ENCODE measurements at places on chromosomes 1 and 21.

DNA sequence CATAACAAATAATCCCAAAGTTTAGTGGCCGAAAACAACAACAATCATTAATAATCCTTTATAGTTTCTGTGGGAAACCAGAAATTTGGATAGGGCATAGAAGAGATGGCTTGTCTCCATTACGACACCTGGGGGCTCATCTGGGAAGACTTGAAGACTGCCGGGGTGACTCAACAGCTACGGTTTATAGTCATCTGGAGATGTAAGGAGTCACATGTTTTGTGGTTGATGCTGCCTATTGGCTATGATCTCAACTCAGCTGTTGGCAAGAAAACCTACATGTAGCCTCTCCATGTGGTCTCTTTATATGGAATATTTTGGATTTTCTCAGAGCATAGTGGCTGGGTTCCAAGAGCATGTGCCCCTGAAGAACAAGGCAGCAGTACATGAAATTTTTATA, 29.3 kb upstream of the TSPAN2 start:
- DNase-seq = no peak

GRCh38 chr1:171484760-171485374, 463 bp upstream of the PRRC2C start:
- no peak for DNase-seq

DNA sequence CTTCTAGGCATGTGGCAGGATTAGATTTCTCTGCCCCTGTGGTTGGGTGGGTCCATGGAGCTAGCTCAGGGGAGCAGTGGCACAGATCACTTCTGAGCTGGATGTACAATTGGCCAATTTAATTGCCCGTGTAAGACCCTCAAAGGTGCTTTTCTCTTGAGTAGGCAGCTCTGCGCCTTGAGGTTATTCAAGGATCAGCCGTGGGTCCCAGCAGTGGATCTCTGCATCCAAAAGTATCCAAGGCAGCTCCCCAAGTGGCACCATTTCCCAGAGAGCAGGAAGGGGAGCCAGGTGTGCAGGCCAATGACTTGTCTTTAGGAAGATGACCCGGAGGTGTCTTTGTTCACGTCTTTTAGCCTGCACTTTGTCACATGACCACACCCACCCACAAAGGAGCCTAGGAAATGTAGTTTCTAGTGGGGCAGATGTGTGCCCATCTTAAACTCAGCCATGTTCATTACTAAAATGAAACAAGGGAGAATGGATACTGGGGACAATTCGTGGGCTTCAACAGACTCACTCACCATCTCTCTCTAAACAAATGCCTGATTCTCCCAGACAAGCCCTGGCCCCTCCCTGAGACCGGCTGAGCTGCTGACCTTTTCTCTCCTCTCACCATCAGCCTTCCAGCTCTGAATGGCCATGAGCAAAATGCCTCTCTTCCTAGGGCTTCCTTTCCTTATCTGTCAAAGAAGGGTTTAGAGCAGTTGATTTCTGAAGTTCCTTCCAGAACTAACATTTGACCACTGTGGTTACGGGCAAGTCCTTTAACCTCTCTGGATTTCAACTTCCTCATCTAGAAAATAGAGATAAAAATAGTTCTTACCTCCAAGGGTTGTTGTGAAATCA, 41.4 kb upstream of the TENT5C start:
- no peak for DNase-seq

DNA sequence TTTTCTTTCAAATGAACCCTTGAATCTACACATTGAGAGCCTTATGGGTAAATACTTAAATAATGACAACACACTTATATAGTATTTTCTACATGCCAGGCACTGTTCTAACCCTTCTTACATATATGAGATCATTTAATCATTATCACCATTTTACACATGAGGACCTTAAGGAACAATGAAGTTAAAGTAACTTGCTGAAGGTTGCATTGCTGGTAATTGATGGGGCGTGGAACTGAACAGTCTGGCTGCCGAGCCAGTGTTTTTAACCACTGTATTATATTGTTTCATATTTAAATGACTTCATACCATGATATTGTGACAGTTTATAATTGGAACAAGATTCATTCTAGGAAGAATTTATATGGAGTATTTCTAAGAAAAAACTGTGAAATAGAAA, 111.9 kb upstream of the TENT5C start:
- DNase-seq = no peak

GRCh38 chr1:86965012-86965826, 50.8 kb downstream of the HS2ST1 start:
- DNase-seq = peak; percentile 56

- no peak for DNase-seq
These were observed 51.2 kb downstream of the POFUT2 start for GRCh38 chr21:45236481-45236880.

DNA sequence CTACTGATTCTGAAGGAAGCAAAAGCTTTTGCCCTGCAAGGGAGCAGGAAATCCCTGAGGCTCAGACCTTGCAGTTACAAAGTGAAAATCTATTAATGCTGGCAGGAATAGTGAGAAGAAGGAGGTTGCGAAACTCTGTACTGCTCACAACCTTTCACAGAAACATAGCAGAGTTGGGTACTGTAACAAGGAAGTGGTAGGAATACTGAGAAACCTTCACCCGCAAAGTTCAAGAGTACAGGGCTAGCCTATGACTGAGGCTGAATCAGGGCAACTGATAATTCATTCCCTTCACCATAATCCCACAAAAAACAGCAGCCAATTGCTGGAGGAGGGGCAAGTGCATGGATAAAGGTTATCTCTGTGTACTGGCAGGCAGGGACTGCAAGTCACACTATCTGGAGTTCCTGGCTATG, 23.9 kb upstream of the KCTD3 start:
- no peak for DNase-seq

- no peak for DNase-seq
These were observed 193.4 kb downstream of the ATG4C start for GRCh38 chr1:62977366-62977765.

DNA sequence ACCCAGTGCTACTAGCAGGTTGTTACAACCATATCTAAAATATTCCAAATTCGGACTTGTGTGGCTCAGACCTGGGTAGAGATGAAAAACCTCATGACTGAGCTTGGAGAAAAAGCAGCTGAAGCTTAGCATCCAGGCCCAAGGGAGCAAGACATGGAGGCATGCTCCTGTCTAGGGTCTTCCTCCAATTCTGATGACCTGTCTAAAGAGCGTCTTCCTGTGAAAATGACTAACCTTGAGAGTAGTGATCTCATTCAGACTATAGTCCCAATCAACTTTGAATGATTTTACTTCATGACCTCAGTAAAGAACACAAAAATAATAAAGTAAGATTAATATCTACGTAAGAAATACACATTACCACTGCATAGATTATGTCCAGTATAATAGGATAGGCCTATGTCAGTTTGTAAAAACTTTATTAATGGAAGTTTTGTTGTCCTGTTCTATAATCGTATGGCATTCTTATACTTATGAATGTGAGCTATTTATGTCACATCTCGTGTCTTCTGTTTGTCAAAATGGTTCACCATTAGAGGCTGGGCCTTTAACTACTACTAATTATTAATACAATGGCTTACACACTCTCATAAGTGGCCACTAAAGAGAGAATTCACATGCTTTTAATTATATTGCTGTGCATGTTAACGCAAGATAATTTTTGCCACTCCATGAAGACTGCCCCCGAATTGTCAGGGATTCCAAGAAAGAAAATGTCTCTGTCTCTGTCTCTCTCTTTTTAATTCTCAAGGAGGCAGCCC, 201.3 kb downstream of the NCAM2 start:
- DNase-seq = no peak

DNA sequence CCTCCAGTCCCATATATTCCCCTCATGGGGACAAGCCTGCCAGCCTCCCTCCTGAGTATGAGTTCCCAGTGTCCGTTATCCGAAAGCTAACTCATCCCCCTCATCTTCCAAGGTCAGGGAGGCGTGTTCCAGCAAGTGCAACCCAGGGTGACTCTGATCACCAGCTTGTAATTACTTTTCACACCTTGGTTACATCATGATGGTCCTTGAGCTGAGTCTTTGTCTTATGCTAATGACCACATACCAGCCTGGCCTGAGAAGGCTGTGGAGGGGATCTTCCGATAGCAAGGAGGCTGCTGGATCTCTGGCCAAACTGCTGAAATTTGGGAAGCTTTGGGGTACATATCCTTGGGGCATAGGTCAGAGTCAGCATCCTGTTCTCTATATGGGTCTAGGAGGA, 99.6 kb downstream of the DDX20 start:
- no peak for DNase-seq

DNA sequence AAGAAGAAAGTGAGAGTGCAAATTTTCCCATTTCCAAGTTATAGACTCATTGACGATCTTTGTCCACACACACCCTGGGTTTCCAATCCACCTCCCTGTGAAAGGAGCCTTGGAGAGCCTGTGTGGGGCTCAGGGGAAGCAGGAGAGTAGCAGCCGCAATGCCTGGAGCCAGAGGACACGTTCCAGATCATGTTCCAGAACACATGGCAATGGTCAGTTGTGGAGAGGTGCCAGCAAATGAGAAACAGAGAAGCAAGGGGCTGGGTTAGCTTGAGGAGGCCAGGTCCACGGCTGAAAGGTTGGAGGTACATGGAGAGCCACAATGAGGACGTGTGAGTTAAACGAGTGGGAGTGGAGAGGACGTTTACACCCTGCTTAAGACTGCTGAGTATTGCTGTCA, 33.0 kb upstream of the SIPA1L2 start:
- no peak for DNase-seq

- DNase-seq = no peak
These were observed 23.2 kb downstream of the F5 start for GRCh38 chr1:169563019-169563615.

DNA sequence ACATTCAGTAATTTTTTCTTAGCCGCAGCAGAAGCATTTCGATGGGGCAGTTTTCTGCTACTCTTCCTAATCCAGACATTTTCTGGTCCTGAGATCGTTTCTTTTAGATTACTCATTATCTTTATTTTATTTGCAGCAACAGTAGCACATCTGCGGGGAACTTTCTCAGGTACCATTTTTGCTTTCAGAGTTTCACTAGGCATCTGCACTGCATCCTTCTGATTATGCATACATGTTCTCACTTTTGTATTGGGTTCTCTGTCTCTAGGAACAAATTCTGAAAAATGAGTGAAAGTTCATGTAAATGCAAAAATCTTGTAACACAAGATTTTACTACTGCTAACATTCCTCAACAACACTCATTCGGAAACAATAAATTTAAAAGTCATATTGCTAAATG, 3.9 kb upstream of the PSMG1 start:
- no peak for DNase-seq

DNA sequence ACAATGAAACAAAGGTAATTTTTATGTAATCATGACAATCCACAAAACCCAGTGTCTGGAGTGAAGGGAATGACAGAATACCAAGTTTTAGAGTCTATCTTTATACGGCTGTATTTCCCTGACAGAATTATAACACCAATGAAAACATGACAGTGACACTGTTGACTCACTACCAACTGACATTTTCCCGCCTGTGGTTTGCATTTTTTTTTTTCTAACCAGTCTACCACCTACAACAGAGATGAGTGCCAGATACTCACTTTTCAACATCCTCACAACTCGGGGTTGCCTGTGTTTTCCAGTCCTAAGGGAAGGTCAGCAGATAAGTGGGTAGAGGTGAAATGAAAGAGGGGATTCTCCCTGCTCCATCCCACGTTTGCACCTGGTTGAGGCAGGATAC, 118.9 kb downstream of the KCNJ6 start:
- DNase-seq = no peak

DNA sequence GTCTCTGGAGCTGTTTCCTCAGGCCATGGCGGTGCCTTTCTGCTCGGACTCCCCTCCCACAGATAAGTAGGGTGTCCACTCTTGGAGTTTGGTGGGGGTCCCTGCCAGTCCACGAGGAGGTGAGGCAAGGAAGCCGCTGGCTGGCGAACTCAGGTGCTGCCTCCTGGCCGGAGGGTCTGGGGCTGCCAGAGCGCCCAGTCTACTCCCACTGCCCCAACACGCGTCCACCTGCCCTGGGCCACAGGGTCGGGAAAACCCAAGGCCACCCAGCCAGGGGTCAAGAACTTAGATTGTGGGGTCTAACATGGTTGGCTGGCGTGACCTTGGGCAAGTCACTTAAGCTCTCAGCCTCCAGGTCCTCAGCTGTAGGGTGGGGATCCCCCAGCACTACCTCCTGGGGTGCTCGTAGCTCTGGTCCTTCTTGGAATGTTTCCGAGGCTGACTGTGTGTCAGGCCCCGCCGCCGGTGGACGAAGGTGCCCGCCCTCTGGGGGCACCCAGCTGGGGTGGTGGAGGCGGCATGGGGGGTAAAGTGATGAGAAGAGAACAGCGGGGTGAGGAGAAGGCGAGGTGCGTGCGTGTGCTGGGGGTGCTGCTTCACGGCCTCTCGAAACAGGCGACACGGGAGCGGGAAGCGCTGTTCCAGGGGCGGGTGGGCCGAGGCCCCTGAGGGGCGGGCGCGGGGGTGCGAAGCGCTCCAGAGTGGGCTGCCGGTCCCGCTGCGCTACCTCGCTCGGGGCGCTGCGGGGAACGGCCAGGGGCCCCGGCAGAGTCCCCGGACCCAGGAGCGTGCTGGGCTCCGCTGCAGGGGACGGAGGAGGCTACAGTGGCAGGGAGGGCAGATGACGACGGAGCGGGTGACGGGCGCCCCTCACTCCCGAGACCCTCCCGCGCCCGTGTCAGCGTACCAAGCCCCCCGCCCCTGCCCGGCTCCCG, 1.2 kb downstream of the SH2D5 start:
- DNase-seq = no peak

GRCh38 chr1:86110451-86111129, 46.0 kb downstream of the COL24A1 start:
- no peak for DNase-seq

DNA sequence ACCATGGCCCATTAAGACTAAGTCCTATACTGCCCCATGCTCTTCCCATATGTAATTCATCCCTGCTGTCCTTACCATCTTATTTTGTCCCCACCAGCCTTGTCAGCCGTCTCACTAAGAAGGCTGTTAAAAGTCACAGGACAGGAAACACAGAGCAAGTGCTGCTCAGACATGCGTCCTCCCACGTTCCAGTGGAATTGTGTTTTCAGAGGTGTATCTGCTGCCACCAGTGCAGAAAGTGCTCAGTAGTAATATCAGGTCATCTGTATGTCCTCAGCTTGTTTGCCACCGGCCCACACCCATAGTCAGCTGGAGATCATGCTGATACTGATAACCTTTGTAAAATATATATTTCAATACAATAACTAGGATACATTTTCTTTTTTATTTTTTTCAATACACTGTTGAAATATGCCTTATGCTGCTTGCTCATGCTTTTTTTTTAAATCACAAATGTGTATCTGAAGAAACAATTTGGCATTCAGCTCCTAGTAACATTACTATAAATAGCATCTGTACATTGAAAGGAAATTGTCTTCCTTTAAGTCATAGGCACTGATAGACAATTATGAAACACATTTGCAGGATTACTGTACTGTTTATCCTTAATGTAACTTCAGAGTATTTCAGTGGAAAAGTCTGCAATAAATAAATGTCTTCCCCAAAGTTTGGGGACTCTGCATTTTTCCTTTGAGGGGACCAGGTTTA, 156.9 kb downstream of the EDEM3 start:
- DNase-seq = peak; percentile 20

GRCh38 chr1:179917601-179918429, 35.7 kb downstream of the TOR1AIP1 start:
- DNase-seq = no peak
